ENCODE measurements at places on chromosomes 3 and 15.

DNA sequence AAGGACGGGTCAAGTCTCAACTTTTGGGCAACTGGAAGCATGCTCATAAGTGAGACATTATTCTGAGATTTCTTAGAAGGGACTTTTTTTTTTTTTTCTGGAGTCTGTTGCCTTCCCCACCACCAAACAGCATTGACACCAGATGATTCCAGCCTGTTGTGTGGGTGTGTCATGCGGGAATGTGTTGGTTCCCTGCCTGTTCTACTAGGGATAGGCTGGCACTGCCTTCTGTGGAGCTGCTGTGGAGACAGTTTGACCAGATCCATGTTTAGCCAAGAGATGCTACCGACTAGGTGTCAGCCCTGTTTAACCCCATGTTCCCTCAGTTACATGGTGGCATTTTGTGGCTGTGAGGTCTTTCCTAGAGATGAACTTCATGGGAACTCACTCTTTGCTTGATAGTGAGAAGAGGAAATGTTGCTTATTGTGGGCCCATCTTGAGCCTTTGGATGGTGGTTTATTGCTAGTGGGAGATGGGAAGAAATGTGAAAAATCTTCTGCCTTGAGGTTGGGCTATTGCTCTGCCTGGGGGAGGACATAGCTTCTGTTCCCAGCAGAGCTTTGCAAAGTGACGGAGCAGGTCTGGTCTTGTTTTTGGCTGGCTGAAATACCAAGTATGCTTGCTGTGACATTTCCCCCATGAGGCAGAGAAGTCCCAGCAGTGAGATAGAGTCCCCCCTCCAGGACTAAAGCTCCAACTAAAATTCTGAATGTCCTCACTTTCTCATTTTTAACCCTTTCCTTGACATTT is 31.3 kb downstream of the TRAK1 start:
- no peak for DNase-seq

GRCh38 chr3:149382101-149382467 is 4.6 kb upstream of the TM4SF1 start:
- no peak for DNase-seq

GRCh38 chr3:24415824-24416223 is 78.8 kb downstream of the THRB start:
- DNase-seq = no peak

GRCh38 chr3:27360113-27361078 is 8.8 kb downstream of the NEK10 start:
- no peak for DNase-seq

DNA sequence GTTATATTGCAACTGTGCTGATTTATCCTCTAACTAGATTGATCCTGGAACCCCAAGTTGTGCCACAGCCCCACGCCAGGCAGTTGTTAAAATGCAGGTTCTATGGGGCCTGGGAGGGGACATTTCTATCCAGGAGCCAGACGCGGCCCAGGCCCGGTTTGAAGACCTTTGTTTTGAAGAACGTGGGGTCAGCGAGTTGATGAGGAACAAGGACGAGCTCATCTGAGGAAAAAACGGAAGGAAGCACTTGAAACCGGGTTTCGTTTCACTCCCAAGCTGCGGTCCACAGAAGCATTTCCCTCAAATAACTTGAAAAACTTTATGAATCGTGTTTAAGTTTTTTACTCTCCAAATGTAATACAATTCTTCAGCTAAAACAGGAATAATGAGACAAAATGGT is 76.4 kb downstream of the CHSY1 start:
- DNase-seq = no peak

DNA sequence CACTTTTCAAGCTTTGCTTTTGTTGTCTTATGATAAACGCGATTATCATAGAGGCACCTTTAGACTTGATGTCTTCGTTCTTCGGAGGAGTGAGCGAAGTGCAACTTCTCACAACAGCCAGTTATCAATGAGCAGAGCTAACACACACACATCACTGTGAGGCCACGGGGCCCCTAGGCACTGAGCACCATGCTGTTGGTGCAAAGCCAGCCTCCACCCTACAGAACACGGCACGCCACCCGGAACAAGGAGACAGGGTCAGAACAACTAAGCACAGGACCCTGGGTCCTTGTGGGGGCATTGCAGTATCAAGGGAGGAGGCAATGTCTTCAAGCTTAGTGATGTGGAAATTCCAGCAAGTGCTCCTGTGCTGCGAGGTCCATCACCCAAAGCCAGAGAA is 244.5 kb downstream of the OCA2 start:
- no peak for DNase-seq

DNA sequence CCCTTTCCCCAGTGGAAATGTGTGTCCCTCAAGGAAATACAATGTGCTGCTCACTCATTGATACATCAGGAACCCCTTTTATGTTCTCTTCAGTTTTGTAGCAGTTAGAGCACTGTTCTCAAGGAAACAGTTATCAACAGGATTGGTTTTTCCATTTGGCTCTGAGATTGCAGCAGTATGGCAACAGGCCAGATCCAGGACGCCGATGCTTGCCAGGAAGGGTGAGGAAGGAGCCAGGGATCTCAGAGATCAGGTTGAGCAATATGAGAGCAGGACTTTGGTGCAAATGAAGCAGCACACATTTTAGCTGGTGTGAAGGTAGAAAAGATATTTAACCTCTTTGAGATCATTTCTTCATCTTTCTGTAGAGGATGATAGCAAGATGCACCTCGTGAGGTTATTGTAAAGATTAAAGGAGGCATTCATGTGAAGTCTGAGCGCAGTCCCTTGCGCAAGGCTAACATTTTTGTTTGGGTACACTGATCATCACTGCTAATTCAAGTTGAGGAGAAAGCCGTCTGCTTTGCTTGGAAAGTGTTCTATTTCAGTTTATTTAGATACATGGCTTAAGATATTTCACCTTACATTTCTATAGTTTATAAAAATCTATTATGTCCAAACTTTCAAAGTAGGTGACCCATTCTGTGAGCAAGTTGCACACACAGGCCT is 68.5 kb downstream of the KCNH8 start:
- no peak for DNase-seq

DNA sequence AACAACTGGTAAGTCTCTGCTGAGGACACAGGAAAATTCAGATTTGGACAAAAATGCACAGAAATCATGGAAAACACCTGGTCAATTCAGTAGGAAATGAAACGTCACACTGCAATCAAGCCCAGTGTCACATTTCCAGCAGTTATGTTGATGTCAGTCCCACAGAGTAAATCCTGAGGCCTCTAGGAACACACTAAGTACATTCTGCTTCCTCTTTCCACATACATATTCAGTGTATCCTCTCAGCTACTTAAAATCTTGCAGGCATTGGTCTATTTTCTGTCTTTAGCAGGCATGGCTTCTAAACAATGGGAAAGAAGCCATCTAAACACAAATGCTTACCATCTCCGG is 207.8 kb downstream of the PLCL2 start:
- no peak for DNase-seq

- DNase-seq = no peak
Measured at GRCh38 chr15:30877070-30877469, 26.6 kb upstream of the FAN1 start.

DNA sequence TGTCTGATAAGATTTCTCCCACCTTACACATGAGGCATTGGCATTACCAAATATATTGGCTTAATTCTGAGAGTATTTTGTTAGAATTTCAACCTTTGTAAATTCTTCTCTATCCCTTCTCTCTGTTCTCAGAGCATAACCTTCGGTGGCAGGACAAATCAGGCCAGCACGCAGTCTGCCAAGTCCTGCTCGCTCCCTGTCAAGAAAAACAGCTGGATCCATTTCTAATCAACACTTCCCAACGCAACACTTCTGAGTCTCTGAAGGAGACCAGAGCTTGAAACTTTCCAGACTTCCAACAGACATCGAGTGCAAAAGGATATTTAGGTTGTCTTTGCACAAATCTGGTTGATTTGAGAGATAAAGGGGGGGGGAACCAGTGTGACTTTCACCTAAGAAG is 125.7 kb downstream of the SV2B start:
- no peak for DNase-seq
